ENCODE measurements at places on chromosomes 11 and 22.

GRCh38 chr11:86761978-86762377 is 38.4 kb upstream of the PRSS23 start:
- no peak for DNase-seq

DNA sequence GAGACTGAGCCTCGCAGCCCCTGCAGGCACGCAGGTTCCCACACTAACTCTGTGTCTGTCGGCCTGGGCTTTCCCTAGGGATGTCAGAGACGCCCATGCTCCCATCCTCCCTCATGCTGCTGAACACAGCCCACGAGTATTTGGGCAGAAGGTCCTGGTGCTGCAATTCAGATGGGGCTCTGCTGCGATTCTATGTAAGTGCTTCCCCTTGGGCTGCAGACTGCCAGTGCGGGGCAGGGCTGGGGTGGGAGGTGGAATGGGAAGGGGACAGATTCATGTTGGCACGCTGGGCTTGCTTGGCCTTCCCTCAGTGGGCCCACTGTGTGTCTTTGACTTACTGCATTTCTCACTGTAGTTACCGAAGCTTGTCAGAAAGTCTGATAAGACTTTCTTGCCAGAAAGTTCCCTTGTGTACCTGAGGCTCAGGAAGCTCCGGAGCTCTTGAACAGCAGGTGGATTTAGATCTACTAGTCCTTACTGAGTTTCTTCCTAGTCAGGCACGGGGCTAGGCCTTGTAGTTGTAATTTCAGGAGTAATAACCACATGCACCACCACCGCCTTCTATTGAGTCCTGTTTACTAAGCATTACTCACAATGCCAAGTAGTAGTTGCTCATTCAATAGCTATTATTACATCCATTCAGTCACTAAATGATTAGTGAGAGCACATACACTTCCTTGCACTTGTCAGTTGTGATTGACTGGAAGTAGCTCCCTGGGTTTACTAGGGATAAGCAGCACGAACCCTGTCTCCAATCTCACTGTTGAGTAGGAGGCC is 65.2 kb downstream of the CABIN1 start:
- no peak for DNase-seq

- no peak for DNase-seq
These were observed 741.0 kb downstream of the BRD1 start for GRCh38 chr22:49086606-49087157.

DNA sequence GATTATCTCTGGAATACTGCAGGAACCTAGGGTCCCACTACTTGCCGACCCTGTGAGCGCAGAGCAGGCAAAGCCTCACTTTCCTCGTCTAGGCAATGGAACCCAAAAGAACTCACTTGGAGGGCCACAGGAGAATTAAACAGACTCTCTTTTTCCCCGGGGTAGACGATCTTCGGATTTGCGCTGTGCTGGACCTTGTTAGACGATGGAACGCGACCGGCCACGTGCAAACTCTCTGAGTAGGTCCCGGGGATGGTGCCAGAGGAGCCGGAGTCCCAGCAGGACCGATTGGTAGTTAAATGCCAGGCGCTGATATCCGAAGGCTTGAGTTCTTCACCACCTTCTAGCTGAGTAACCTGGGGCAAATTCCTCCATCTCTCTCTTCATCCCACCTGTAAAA is 1.0 kb upstream of the SLC1A2 start:
- DNase-seq, result no peak

DNA sequence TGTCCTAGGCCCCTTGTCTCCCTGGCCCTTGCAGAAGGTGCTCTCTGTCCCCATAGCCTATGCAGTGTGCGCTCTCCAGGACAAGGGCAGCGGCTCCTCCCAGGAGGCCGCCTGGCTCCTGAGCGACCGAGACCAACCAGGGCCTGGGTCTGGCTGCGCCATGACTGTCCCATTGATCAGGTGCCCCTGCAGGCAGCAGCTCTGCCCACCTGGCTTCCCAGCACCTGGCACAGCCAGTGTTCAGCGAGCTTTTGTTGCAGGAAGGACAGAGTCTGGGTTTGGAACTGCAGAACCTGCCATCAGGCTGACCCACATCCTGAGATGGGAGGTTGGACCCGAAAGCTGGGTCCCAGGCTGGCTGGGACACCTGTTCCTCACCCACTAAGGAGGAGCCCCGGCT is 1001.1 kb downstream of the BRD1 start:
- DNase-seq, result no peak

GRCh38 chr11:64323373-64323772 is 5.5 kb downstream of the PRDX5 start:
- no peak for DNase-seq

GRCh38 chr11:107957109-107957588 is 28.9 kb downstream of the RAB39A start:
- DNase-seq, result no peak

- DNase-seq, result no peak
These were observed 37.7 kb downstream of the MARK2 start for GRCh38 chr11:63876616-63877015.

DNA sequence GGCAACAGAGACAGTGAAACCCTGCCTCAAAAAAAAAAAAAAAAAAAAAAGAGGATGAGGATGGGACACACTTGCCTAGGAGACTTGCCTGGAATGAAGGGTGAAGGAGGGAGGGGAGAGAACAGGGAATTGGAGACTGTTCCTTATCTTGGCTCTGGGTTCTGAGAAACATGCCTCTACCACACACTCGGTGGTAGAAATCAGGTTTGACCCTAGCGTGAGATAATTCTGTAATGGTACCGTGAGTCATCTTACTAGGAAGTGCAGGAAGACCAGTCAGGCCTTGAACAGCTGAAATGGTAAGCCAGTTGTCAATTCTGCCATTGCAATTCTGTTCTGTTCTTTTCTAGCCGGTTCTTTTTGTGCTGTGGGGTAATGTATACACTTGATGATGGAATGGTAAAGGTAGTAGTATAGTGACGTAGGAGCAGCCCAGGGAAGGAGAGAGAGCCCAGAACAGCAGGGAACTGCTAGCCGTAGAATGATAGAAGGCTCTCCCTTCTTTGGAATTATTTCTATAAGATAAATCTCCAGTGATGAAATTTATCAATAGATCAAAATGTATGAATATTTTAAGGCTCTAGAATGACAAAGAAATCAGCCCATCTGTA is 3.9 kb upstream of the AMBRA1 start:
- no peak for DNase-seq

DNA sequence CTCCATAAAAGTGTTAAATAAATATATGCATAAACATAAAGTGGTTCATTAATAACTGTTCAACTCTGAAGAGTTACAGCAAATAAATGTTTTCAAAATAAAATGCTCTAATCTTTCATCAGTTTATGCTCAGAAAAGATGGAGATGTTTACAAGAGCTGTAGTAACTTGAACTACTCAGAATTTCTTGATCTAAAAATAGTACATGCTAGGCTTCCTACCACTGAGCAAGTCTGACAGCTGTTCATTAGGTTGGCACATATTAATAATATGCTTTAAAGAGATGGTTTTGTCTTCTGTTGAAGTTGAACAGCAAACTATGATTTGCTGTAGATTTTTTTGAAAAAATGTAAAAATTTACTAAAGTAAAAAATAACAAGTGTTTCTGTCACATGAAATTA is 10.8 kb upstream of the SLN start:
- no peak for DNase-seq

GRCh38 chr11:17807034-17807433 is 72.5 kb downstream of the KCNC1 start:
- no peak for DNase-seq

- no peak for DNase-seq
These were observed 43.4 kb downstream of the BCR start for GRCh38 chr22:23223569-23224317.

DNA sequence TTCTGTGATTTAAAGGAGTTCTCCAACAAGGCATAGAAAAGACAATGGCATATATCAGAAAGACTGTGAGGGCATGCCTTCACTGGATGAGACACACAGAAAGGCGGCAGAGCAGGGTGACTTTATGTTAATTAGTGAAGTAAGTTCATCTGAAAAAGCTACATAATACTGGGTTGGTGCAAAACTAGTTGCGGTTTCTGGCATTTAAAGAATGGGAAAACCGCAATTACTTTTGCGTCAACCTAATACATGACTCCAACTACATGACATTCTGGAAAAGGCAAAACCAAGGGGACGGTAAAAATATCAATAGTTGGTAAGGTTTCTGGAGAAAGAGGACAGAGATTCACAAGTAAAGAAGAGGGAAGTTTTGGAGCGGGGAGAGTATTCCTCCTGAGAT is 5.1 kb downstream of the RFPL1 start:
- no peak for DNase-seq

GRCh38 chr11:20090654-20091374 is 69.5 kb downstream of the DBX1 start:
- DNase-seq, result no peak

DNA sequence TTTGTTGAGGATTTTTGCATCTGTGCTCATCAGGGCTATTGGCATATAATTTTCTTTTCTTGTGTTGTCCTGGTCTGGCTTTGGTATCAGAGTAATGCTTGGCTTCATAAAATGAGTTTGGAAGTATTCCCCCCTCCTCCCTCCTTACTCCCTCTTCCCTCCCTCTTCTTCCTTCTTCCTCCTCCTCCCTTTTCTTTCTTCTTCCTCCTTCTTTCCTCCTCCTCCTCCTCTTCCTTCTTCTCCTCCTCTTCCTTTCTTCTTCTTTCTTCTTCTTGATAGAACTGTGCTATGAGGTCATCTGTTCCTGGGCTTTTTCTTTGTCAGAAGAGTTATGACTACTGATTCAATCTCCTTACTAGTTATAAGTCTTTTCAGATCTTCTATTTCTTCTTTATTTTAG is 10.1 kb downstream of the BIRC2 start:
- DNase-seq, result no peak

DNA sequence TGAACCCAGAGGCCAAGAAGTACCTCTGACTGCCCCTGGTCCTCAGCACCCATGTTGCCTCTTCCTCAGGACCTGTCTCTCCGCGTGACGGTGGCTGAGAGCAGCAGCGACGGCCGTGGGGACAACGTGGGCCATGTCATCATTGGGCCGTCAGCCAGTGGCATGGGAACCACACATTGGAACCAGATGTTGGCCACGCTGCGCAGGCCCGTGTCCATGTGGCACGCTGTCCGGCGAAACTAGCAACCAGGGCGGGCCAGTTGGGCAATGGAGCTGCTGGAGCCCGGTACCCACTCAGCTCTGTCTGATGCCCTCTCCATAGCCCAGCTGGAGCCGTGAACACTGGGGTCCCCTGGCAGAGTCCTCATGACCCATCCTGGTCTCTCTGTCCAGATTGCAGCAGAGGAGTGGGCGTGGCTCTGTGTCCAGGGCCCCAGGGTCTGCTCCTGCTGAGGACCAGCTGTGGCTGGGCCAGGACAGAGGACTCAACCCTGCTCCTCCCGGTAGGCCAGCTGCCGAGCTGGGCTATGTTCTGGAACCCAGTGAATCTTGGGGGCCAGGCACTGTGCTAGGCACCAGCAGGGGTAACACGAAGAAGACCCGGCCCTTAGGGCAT is 8.0 kb upstream of the RHOD start:
- DNase-seq, result no peak

- peak; percentile 38 for DNase-seq
These were observed 3.2 kb upstream of the CACNA1I start for GRCh38 chr22:39567135-39567946.

- no peak for DNase-seq
These were observed 21.2 kb downstream of the LGR4 start for GRCh38 chr11:27451244-27451965.

GRCh38 chr11:67996622-67997474 is 7.0 kb downstream of the UNC93B1 start:
- peak; percentile 40 for DNase-seq

- no peak for DNase-seq
These were observed 2.8 kb downstream of the PDXP start for GRCh38 chr22:37661160-37661924.

DNA sequence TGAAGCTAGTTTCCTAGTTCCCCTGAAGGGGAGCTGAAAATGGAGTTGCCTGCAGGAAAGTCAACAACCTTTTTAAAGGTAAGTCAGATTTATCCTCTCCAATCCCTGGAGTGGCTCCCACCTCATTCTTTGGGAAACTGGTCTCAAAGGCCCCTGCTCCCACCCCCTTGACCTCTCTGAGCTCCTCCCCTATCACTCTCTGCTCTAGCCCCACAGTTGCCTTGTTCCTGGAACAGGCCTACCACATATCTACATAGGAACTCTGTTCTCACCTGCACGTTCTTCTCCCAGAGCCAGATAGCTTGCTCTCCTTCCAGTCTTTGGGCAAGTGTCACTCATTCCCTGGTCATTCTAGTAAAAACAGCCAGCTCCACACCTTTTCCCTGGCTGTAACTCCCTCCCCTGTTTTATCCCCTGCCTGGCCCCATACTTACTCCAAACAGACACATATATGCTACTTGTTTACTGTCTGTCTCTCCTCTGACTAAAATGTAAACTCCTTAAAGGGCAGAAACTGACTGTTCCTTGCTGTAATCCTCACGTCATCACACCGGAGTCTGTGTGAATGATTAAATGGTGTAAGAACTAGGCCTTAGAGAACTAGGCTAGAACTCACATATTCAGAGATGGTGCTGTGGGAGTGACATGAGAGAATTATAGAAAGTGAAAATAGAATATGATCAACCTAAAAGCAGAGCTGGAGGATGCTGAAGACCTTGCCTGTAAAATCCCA is 53.3 kb downstream of the TCF20 start:
- peak; percentile 23 for DNase-seq

GRCh38 chr22:47190276-47190956 is 428.0 kb downstream of the TBC1D22A start:
- DNase-seq, result no peak

DNA sequence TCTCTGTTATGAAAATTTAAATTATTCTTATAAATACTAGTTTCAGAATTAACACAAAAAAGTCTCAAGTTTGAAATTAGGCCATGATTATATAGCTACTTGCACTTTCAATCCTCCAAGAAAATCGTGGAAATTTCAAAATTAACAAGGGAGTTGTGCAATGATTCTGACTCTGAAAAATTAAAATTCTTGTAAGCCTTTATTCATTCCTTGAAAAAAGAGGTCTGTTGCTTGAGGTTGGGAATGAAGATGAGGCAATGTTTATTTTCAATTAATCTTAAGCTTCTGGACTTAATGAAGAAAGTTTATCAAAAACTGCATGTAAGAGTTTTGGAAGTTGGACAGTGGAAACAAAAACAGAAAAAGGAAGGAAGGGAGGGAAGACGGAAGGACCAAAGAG is 128.2 kb upstream of the FIBIN start:
- DNase-seq, result no peak

- DNase-seq, result no peak
These were observed 66.9 kb downstream of the GAB2 start for GRCh38 chr11:78350646-78351165.

- no peak for DNase-seq
These were observed 555.9 kb downstream of the MIAT start for GRCh38 chr22:27213294-27213693.

- DNase-seq, result no peak
These were observed 170.7 kb downstream of the OPCML start for GRCh38 chr11:133361689-133361994.

Measured in stimulated activated CD4-positive, alpha-beta T cell treated with anti-CD3 and anti-CD28 coated beads, Interleukin-2, amount 100 ng/mL, for 24 hours (primary cell).